ENCODE measurements at places on chromosomes 2 and 18. TPM values are rescaled to one million over a fixed set of nuclear protein-coding genes. Genes with fewer than 3 reads are reported as not detected.

Gene ITGB6
- total RNA-seq, result 17.2 TPM

Gene CXCR1
- 0.49 TPM for total RNA-seq

Gene DNAH6
- total RNA-seq, result 0.49 TPM

Gene CROCC2
- total RNA-seq, result 0.49 TPM

Gene GCKR
- 0.98 TPM for total RNA-seq

Gene PLGLB2
- total RNA-seq, result 2.0 TPM

GRCh38 chr2:143608063-143608423 lies 478.8 kb downstream of the ARHGAP15 start:
- DNase-seq, result no peak

GRCh38 chr2:18490901-18491300 lies 69.6 kb downstream of the RDH14 start:
- no peak for DNase-seq

DNA sequence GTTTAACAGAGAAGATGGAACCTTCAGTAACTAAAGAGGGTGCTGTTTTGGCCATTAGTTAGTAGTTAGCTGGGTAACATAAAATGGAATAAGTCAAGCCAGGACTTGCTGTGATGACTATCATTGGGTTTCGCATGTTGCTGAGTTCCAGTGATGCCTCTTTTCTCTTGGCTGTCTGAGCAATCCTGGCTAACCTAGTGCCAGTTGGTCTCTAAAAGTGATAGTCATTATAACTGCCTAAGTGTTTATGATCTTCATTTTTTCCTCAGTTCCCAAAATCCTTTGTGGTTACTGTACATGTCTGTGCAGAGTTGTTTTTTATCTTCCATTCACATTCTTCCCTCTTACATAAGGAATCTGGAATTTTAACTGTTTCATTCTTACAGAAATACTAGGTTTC lies 33.4 kb downstream of the WDR43 start:
- no peak for DNase-seq

- DNase-seq, result no peak
Measured at GRCh38 chr2:108616751-108617161, 82.5 kb downstream of the LIMS1 start.

DNA sequence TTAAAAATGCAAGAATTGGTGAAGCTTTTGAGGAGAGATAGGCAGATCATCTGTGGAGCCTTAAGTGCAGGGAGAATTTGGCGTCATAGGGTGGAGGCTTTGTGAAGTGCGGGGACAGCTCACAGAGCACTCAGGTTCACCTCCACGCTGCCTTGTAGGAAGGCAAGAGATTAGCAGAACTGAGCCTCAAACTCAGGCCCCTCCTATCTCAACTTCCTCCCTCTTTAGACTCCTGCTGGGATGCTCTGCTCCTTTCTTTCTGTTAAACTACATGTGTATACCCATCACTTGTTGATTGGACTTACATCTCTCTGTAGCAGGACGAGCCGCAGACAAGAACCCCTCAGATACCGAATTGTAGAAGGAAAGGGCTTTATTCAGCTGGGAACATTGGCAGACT lies 422.2 kb downstream of the SETBP1 start:
- no peak for DNase-seq

- DNase-seq, result no peak
Measured at GRCh38 chr18:9775178-9775577, 67.1 kb downstream of the RAB31 start.
